Hematopoietic multipotent progenitor cell treated with erythropoietin and hydrocortisone succinate and interleukin-3 and kit ligand, for 6 days (in vitro differentiated cells): ENCODE measurements at places on chromosomes 4 and X.

DNA sequence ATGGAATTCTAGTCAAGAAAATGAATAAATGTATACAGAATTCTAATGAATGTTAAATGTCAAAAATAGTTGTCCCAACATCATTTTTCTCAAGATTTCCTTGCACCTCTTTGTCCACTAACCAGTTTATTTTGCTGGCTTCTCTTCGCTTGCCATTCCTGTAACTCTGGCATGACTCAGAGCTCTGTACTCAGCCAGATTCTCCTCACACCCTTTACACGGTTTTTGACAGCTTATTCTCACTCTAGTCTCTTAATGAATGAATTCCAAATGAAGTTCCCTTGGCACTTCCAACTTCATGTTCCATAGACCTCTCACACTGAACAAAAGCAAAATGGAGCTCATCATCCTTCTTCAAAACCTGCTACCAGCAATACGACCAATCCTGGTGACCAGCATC, 419.3 kb upstream of the SLIT2 start:
- DNase-seq = no peak

DNA sequence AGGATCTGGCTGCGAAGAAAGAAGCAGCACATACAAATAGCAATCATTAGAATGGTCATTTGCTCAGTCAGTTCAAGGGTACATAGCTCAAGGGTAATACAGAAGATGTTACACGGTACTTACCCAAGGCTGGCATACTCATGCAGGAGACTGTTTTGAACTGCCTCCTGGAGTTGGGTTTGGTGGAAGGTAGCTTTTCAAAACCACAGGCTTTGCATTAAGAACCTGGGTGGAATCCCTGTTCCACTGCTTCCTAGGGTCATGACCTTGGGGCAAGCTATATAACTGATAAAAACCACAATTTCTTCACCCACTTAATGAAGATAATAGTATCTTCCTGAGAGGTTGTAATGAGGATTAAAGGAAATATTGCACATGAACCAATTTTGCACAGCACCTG, 36.5 kb downstream of the TBC1D9 start:
- no peak for DNase-seq

DNA sequence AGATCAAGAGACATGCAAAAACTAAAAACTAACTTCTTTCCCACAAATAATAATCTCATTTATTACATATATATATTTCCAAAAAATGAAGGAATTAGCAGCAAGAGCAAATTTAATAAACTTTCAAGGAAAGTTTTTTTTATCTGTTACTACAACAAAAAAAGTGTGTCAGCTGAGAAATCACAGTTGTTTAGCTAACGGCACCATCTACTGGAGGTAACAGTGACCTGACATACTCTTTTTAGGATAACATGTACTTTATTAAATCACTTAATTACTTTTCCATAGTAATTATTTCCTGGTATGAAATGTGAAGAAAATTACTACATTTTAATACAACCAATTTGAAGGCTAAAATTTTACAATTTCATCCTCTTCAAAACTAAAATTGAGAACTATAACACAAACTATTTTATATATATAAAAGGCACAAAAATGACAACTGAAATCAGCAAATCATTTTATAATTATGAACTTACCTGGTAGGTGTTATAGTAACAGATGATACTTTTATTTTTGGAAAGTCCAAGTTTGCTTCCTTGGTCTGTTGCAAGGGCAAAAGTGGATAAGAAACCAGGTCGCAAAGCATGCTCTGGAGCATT, 9.1 kb downstream of the LAMTOR3 start:
- DNase-seq = peak; percentile 74

DNA sequence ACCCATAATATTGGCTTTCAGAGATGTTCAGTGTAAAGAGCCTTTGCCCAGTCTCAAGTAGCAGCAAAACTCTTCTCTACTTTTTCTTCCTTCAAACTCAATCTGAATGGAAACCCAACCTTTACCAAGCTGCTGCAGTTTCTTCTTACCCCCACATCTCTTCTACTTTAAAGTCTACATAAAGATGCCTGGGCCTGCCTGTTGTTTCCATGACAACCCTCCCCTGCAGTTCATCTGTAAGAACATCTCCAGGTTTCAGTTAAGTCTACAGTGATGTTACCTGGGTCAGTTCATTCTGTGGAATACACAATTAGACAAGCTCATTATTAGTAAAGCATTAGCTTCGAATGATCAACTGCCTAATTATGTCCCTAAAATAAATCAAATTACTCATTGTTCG, 81.4 kb downstream of the SPANXN3 start:
- DNase-seq = no peak

DNA sequence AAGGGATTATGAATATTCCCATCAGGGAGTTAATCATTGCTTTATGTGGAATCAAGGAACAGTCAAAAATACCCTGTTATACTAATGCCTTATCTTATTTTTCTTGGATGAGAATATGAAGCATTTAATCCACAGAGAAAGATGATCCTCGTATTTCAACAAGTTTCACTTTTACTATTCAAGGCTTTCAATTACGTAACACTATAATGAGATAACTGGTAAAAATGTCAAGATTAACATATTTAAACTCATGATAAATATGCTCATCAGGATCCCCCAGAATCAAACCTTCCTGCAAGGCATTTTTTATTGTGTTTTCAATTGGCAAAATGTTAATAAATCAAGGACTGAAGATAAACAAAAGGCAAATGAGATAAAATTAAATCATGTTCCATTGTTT, 5.1 kb downstream of the ZXDA start:
- no peak for DNase-seq

- peak; percentile 45 for DNase-seq
Observed at GRCh38 chr4:86386817-86387415, 27.1 kb upstream of the MAPK10 start.

GRCh38 chrX:29487214-29487613, 728.1 kb upstream of the MAGEB2 start:
- DNase-seq = no peak

GRCh38 chrX:2176733-2177132, 324.0 kb downstream of the DHRSX start:
- DNase-seq = no peak

- peak; percentile 38 for DNase-seq
Observed at GRCh38 chr4:53592686-53593501, 1.6 kb upstream of the LNX1 start.

GRCh38 chr4:140028676-140029517, 125.1 kb downstream of the MAML3 start:
- DNase-seq = peak; percentile 58

GRCh38 chrX:103063918-103064434, at the start of gene BEX1:
TSS of gene BEX1 (minus strand) at chrX:103064171. CDS start at chrX:103063274, 897 bp downstream.
- peak; percentile 28 for DNase-seq

DNA sequence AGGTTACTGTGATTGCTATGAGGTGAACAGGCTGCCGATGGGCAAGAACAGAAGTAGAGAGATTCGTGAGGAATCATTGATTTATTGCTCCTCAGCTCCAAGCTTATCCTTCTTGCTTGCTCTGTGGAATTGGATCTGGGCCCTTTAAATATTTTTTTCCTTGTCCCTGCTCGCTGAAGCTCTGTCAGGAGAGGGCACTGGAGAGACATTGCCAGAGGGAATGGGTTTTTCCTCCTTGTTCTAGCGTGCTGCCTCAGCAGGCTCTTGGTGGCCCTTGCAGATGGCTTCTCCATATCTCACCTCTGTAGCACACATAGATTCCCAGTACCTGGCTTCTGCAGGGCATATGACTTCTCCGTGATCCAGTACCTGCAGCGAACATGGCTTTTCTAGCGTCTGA, 67.4 kb downstream of the CNGA2 start:
- no peak for DNase-seq

DNA sequence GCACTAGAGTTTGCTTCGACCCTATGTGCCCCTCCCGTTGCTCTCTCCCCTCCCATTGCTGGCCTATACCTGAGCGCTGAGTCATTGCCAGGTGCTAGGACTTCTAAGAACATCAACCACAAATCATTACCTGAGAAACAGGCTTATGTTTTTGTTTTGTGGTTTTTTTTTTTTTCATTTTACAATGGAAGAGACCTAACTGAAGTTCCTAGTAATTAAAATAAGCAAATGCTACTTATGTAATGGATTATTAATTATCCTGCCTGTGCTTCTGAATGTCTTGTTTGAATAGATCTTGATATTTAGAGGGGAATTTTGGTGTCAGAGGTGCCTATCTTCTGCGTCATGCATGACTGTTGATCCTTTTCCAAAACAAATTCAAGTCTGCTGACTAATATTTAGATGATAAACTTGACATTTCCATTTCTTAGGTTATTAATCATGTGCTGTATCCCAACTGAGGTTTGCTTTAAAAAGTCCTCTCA, 275.4 kb upstream of the CPEB2 start:
- DNase-seq = no peak
